ENCODE measurements at places on chromosomes 3 and 15. TPM values are rescaled to one million over a fixed set of nuclear protein-coding genes. Genes with fewer than 3 reads are reported as not detected.

OIP5 gene
- 4.0 TPM for total RNA-seq

EOMES gene
- total RNA-seq, result 0.18 TPM

ERICH6 gene
- 0.09 TPM for total RNA-seq

SUCNR1 gene
- 0.04 TPM for total RNA-seq

Data from muscle of leg (tissue), 16 donors.